ENCODE measurements at places on chromosomes 11 and 22.

DNA sequence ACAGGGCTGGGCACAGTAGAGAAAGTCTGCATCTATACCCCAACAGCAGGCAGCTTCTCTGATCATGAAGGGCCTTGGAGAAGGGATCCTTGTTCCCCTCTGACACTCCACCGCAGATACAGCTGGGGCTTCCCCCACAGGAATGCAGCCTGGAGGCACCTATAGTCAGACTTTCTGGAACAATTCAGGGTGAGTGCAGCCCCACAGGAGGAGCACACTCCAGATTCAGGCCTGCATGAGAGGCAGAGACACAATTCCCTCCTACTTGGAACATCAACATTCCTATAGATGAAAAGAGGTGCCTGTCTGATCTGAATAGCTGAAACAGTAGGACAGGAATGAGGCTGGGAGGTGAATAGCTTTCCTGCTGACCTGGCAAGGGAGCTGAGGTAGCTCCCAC, 1298.0 kb upstream of the CNTN5 start:
- H3K4me1 ChIP-seq, result no peaks in the 10 kb centered on the region
- H3K36me3 ChIP-seq, result no peaks in the 10 kb centered on the region
- no peak overlapping the region for H3K4me3 ChIP-seq
- DNase-seq, result no peak
- H3K27me3 ChIP-seq, result no peaks in the 10 kb centered on the region

DNA sequence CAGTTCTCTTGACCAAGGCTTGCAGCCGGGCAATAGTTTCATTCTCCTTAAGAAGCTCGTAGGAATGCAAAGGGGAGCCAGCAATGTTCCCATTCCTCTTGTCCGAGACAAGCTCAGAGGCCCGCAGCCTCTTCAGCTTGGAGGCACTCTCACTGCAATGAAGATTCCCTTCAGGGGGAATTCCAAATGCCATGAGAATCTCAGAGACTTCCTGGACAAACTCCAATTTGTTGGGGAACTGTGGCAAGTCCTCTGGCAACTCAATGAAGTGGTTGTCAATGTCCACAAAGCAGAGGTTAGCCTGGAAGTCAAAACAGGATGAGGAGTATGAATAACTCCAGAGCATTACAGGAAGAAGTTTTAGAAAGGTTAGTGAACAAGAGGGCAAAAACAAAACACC, 84.4 kb downstream of the DENND5A start:
- no peaks in the 10 kb centered on the region for H3K27me3 ChIP-seq
- DNase-seq, result no peak
- no peak overlapping the region for H3K4me3 ChIP-seq
- H3K36me3 ChIP-seq, result peaks cover 36% of the 10 kb centered on the region
- peaks cover 11% of the 10 kb centered on the region for H3K4me1 ChIP-seq
- no peak overlapping the region for H3K27ac ChIP-seq

GRCh38 chr11:108774037-108774730, 109.3 kb downstream of the DDX10 start:
- H3K27me3 ChIP-seq, result no peaks in the 10 kb centered on the region
- no peak for DNase-seq
- H3K27ac ChIP-seq, result no peak overlapping the region
- no peaks in the 10 kb centered on the region for H3K36me3 ChIP-seq
- H3K4me3 ChIP-seq, result no peak overlapping the region

- DNase-seq, result no peak
- peaks cover 55% of the 10 kb centered on the region for H3K4me1 ChIP-seq
- peaks cover 22% of the 10 kb centered on the region for H3K36me3 ChIP-seq
These were observed 2.8 kb downstream of the SIPA1 start for GRCh38 chr11:65640483-65641296.

DNA sequence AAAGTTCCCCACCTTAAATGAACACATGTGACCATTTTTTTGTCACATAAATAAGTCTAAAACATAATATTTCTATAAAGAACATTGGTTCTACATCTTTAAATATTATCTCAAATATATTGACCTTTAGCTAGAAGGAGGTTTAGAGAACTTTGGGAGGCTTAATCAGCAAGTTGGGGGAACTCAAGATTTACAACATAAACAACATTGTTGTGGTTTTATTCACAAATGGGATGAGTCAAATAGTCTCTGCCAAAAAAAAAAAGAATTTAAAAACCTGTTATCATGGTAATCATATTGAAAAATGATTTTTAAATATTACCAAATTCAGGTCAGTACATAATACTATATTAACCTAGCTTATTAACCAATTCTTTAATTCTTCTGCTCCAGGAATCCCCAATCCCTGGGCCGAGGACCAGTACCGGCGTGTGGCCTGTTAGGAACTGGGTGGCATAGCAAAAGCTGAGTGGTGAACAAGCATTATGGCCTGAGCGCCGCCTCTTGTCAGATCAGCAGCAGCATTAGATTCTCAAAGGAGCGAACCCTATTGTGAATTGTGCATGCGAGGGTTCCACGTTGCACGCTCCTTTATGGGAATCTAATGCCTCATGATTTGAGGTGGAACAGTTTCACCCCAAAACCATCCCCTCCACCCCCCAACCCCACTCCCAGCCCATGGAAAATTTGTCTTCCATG, 98.2 kb downstream of the RDX start:
- no peaks in the 10 kb centered on the region for H3K4me1 ChIP-seq
- H3K27me3 ChIP-seq, result no peaks in the 10 kb centered on the region
- H3K27ac ChIP-seq, result no peak overlapping the region
- H3K4me3 ChIP-seq, result no peak overlapping the region

All from right atrium auricular region (tissue), 2 donors.